Naive thymus-derived CD8-positive, alpha-beta T cell (primary cell): ENCODE measurements at places on chromosomes 3 and 15. TPM values are rescaled to one million over a fixed set of nuclear protein-coding genes. Genes with fewer than 3 reads are reported as not detected.

- peaks cover 11% of the 10 kb centered on the region for H3K27me3 ChIP-seq
- H3K4me3 ChIP-seq: no peak overlapping the region
- no peaks in the 10 kb centered on the region for H3K36me3 ChIP-seq
These were observed 891.4 kb downstream of the NTRK3 start for GRCh38 chr15:87365186-87365585.

Gene ZBED2
- 0.16 TPM for total RNA-seq

GRCh38 chr3:9330166-9330703 is 32.6 kb upstream of the THUMPD3 start:
- no peak for DNase-seq
- H3K4me3 ChIP-seq: no peak overlapping the region
- H3K27ac ChIP-seq: no peak overlapping the region
- H3K4me1 ChIP-seq: no peaks in the 10 kb centered on the region
- H3K27me3 ChIP-seq: no peaks in the 10 kb centered on the region

DNA sequence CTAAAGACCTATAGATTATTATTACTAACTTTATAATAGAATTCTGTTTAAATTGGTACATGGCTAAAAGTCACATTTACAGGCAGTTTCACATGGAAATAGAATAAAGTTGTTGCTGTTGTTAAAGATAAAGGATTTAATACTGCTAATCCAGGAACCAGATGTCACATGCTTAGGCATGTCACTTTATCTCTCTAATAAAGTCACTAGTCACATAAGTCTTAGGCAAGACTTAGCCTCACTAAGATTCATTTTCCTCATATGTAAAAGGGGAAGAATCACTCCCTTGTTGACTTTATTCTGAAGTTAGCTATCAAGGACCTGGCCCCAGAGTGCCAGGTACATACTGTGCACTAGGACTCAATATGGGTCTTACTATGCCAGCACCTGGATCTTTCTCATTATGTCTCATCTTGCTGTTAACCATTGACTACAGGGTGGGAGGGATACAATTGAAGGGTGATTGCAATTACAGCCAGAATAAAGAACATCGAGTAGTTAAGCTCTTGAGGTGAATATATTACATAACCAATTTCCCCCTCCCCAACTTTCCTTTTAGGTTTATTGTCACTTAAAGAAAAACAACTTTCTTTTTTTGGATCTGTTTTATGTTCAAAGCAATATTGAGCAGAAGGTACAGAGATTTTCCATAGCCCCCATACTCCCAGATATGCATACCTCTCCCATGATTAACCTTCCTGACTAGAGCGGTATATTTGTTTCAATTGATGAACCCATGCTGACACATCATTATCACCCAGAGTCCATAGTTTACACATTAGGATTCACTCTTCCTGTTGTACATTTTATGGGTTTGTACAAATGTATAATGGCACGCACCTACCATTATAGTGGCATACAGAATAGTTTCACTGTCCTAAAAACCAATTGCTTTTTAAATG is 36.6 kb downstream of the LNP1 start:
- H3K4me3 ChIP-seq: no peak overlapping the region
- no peaks in the 10 kb centered on the region for H3K27me3 ChIP-seq
- H3K4me1 ChIP-seq: peaks cover 7% of the 10 kb centered on the region
- DNase-seq: no peak
- H3K27ac ChIP-seq: no peak overlapping the region

Gene ROPN1B
- not detected for total RNA-seq
